GM04503 (cell line): ENCODE measurements at places on chromosomes 7 and 10.
A peak's percentile ranks its signal among the peaks of the same experiment; 100 is the strongest.

GRCh38 chr7:112646783-112647182, 143.4 kb downstream of the TMEM168 start:
- DNase-seq = no peak

DNA sequence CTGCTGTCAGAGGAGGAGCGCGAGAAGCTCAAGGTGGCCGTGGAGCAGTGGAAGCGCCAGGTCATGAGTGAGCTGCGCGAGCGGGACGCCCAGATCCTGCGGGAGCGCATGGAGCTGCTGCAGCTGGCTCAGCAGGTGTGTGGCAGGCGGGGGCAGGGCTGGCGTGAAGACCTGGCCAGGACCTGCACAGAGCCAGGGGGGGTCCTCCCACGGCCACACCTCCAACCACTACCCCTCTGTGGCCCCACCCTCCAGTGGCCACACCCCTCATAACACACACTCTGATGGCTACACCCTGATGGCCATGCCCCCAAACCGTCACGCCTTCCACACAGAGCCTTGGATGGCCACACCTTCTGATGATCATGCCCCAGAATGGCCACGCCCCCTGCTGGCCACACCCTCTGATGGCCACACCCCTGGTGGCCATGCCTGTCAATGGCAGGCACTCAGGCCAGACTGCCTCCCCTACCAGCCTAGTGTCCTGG, 23.4 kb upstream of the DPYSL4 start:
- no peak for DNase-seq

DNA sequence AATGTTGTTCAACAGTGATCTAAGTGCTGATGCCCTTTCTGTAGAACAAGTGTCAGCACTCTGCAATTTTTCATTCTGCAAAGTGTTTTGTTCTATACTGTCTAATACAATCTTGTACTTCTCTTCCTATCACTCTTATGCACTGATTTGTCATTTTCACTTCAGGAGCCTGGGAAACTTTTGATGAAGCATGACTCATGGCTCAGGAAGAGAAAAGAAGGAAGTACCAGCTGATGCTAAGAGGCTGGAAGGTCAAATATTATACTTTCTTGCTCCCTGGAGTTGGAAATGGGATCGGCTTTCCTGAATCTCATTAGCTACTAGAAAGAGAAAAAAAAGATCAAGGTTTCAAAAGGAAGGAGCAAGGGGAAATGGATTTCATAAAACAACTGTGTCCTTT, 45.8 kb downstream of the DGKI start:
- peak; percentile 14 for DNase-seq

- DNase-seq = no peak
Observed at GRCh38 chr7:30935569-30935877, 23.9 kb downstream of the AQP1 start.

DNA sequence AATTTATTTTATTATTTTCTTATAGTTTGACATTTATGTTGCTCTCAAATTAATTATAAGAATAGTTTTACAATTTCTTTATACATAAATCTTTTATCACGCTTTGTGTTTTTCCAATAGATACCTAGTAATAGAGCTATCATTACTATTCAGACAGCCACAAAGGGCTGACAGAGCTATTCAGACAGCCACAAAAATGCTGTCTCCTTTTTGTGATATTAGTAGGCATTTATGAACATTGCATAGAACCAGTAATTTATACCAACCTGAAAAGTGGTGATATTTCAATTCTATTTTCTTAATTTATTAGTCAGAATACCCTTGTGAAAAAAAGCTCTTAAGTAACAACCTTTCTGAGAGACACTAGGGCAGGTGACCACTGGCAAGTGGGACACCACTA, 34.2 kb upstream of the IGFBP3 start:
- DNase-seq = no peak
